GM03348 (cell line): ENCODE measurements at places on chromosomes 12 and 14.
A peak's percentile ranks its signal among the peaks of the same experiment; 100 is the strongest.

GRCh38 chr14:75697386-75697785, 36.3 kb downstream of the TTLL5 start:
- no peak for DNase-seq

GRCh38 chr12:51819736-51820525, 28.6 kb downstream of the FIGNL2 start:
- DNase-seq, result peak; percentile 54

GRCh38 chr14:62592877-62593276, 452.4 kb downstream of the KCNH5 start:
- DNase-seq, result no peak

GRCh38 chr12:6222078-6222654, 22.0 kb downstream of the CD9 start:
- no peak for DNase-seq

DNA sequence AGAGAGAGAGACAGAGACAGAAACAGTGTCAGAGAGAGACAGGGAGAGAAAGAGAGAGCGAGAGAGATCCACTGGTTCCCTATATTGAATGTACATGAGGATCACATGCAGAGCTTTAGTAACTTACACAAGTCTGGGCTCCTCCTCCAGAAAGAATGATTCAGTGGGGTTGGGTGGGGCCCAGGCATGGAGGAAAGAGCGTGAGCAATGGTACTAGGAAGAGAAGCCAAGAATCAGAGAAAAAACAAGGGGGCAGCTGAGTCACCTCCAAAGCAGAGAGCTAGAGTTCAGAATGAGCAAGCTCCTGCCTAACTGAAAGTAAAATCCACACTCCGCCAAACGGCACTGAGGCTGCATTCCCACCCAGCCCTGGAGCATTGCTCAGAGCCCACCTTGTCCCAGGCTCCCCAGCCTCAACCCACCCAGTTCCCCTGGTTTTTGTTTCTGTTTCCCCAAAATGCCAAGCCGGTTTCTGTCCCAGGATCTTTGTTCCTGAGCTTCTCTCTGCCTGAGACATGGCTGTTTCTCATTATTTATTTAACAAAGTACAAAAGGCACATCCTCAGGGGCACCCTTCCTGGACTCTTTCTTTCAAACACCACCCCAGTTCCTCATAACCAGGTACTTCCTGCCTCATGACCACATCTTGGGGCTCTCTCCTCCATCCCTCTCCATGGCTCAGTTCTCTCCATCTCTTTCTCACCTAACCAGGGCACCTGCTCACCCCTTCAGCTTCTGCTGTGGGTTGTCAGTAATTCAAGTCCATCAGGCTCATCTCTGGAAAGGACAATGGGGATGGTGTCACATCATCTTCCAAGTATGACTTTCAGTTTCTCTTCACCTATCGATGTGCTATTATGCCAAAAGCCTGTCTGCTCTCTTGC, 670.3 kb upstream of the TBX3 start:
- DNase-seq, result peak; percentile 91

DNA sequence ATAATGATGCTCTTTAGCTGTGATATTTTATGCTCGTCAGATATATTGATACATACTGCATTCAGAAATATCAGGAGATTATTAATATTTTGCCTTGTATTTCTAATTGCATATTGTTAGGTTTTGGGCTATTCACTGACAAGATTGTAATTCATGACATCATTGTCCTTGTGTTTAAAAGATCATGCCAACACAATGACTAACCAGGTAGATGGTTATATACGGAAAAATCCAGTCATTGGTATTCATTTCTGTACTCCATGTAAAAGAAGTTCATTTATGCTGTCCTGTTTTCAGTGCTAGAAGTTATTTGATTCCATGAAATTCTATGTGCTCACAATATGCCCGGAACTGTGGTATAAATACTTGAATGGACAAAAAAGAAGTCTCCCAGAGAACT, 107.5 kb downstream of the KITLG start:
- no peak for DNase-seq

DNA sequence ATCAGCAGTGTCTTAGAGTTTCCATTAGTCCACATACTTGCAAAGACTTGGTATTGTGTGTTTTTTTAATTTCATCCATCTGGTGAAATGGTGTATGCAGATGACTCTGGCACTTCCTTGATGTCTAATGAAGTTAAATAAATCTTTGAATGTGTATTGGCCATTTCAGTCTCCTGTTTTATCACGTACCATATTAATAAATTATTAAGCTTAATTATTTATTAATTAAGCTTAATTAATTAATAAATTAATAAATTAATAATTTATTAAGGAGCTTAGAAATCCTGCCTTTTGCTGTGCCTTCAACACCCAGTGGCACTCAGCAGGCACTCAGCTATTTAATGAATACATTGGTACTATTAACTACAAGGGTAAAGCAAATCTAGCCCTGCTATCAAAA, 18.2 kb downstream of the PDZRN4 start:
- DNase-seq, result no peak
